Activated CD8-positive, alpha-beta memory T cell treated with anti-CD3 and anti-CD28 coated beads, Interleukin-2, amount 50 U/mL, for 4 hours (primary cell): ENCODE measurements at places on chromosomes 2 and 18.

GRCh38 chr2:217729421-217730053 is 273.3 kb downstream of the TNS1 start:
- no peak for DNase-seq

DNA sequence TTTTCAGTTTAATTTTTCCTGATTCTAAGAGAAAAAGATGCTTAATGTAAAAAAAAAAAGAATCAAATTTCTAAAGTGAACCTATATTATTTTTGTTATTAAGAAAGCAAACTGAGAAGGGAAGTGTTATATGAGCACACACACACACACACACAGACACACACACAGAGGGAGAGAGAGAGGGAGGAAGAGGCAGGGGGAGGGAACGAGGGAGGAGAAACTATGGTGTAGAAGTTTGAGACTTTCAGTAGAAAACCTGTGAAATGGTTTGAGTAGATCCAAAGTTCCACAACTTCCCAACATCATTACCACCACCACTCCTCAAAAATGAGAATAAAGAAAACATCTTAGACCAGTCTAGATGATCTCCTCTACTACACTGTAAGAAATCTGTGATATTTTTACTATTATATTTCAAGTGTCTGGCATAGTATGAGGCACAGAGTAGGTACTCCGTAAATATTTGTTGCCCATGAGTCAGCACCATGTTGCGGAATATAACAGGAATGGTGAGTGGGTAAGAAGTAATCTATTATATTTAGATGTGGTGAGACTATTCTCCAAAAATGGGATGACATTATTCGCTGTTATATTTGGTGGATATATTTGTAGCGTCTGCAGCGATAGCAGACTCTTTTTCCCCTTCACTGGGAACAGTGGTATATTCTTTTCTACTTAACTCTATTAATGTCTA is 149.4 kb upstream of the DNMT3A start:
- no peak for DNase-seq

DNA sequence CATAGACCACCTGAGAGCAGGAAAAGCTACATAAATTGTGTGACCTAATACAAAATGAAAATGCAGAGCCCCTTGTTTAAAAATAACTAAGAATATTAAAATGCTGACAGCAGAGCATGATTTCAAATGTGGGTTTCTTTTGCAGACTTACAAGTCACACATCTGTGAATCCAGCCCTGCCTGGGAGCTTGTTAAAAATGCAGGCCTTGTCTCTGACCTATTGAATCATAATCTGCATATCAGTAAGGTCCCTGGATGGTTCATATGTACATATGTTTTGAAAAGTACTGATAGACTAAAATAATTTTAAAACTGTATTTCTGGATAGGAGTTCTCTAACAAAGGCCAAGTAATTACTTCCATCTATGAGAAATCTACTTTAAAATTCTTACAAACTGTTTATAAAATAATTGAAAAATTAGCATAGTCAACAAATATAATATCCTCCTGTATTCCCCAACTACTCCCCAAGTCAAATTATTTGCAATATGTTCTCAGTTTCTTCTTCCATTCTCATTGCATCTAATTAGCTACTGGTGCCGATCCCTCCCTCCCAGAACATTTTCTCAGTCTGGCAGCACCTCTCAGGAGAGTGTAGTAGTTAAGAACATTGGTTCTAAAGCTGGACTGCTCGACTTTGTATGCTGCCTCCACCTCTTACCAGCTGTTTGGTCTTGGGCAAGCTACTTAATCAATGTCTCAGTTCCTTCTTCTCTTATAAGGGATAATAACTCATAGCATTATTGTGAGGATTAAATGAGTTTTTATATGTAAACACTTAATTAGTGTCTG is 1040.4 kb upstream of the CDH2 start:
- no peak for DNase-seq

GRCh38 chr2:52874466-52875106 is 893.0 kb upstream of the CHAC2 start:
- no peak for DNase-seq

DNA sequence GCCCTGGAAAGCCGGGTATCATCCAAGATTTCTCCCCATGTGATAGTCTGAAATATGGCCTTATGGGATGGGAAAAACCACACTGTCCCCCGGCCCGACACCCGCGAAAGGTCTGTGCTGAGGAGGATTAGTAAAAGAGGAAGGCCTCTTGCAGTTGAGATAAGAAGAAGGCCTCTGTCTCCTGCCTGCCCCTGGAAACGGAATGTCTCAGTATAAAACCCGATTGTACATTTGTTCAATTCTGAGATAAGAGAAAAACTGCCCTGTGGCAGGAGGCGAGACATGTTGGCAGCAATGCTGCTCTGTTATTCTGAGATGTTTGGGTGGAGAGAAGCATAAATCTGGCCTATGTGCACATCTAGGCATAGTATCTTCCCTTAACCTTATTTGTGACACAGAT is 26.8 kb downstream of the RUFY4 start:
- no peak for DNase-seq

- no peak for DNase-seq
These were observed 673.8 kb upstream of the SALL3 start for GRCh38 chr18:78305789-78306188.

DNA sequence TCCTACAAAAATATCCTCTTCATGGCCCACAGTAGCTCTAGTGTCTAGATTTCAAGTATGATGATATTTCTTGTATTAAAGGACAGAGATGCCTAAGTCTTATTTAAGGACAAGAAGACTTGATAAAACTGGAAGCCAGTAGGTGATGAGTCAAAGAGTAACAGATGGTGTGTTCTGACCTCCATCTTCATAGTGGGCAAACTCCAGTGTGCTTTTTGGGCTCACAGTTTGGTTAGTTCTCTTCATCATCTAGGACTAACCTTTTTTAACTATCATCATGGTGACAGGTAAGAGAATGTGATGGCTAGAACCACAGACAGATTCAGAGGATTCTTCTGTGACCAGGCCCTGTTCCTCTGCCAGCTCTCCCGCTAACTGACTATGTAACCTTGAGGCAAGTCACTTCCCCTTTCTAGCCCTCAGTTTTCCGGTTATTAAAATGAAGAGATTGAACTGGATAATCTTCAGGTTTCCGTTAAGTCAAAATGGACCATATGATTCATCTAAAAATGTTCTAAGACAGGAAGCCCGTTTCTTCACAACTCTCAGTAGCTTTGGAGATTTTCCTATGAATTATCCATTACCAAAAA is 140.3 kb upstream of the RASGRP3 start:
- no peak for DNase-seq

DNA sequence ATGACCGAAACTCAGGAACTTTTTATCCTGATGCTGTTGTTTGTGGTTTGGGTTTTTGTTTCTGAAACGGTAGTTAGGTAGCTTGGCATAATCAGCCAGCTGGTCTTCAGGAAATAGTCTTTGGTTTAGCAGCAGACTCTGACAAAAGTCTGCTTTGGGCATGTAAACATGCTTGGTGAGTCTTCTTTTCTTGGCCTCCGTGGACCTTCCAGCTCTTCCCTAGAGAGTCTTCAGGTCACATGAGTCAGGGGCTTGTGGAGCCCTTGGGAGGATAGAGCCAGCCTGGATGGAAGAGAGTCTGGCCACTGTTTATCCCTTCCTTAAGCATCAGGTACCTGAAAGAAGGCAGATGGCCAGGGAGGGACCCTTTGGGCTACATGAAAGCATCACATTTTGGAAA is 154.5 kb downstream of the MGAT5 start:
- DNase-seq, result no peak

GRCh38 chr2:138307099-138307498 is 194.5 kb upstream of the SPOPL start:
- no peak for DNase-seq

DNA sequence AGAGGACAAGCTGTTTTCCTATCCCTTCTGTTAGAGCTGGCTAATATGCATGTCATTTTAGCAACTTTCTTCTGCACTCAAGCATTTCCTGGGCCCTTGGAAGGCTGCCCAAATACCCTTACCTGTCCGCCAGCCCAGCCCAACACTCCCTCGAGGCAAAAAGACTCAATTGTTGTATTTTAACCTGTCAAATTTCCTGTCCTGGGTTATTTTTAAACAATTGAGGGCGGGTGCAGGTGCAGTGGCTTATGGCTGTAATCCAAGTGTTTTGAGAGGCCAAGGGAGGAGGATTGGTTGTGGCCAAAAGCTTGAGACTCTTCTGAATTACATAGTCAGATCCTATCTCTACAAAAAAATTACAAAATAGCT is 125.0 kb upstream of the ARHGAP28 start:
- DNase-seq, result no peak

DNA sequence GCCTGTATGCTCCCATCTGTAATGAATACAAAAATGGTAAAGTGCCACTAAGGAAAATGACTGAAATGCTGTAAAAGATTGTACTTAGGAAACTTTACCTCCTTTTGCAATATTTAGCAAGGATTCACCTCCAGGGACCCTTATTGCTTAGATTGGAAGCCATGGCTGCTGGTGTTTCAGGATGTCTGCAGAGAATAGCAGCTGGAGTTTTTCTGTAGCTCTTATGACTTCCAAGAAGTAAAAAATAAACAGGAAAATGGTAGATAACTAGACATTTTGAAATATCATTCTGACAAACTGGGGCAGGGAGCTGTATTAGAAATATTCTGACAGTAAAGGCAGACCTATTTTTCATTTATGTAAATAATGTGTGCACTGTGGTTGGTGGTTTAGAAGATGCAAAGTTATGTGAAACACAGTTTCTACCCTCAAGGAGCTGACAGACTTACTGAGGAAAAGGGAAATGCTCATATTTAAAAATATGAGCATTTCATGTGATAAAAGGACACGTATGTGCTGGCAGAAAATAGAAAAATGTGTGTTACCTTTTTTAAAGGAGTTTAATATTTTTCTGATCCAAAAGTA is 224.9 kb upstream of the BOD1L2 start:
- no peak for DNase-seq

- no peak for DNase-seq
These were observed 41.7 kb upstream of the RND3 start for GRCh38 chr2:150528861-150529801.

DNA sequence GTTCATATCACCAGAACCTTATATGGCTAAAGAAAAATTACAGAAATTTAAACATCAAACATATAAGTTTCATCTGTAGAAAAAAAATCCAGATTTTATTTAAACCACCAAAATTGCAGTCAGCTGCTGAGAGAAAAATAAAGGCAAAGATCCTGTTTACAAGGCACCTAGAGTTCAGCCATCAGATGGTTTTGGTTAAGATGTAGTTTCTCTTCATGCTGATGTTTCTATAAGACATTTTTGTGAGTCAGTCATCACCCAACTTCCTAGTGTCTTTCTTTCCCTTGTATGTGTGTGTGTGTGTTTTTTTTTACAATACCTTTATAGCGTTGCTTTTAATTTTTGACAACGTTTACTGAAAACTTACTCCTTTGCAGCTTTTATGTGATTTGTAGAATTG is 26.1 kb upstream of the MMADHC start:
- no peak for DNase-seq

DNA sequence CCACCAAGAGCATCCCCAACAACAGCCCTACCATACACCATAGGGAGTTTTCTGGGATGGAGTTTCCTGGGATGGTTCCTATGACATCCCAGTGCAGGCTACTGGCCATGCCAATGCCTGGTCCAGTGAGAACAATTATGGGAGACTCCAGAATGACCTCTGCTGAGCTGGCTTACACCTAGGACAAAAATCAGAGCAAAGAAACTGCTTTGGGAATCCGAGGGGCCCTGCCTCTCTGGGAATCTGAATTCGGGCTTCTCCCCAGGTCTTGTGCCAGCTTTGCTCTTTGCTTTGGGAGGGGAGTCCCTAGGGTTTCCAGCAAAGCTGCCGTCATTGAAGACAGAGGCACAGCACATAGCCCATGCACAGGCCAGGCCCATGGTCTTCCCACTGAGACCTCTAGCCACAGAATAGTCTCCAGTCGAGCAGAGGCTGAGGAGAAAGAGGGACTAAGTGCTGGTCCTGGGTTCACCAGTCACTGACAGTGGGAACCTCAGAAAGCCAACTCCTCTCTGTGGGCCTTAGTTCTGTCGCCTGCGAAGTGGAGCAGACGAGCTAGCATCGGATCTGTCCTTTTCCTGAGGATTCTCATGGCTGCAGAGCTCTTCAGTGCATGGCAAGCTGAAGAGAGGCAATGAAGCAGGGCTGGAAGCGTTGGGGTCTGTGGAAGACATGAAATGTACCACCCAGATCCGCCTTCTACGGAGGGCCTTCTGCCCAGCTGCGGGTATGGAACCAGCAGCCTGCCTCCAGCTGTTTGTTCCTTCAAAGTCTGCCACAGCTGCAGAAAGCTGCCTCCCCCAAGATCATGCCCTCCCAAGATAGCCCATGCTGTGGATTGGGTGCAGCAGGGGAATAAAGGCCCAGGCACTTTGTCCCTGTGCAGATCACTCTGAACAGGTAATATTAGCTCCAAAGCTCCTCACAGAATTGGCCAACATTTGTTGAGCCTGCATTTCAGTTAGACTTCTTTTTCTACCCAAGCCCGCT is 11.2 kb upstream of the LBH start:
- no peak for DNase-seq

- DNase-seq, result no peak
These were observed 5.9 kb downstream of the SCYGR4 start for GRCh38 chr2:227623226-227623625.

- no peak for DNase-seq
These were observed 66.8 kb upstream of the STPG4 start for GRCh38 chr2:47221946-47222345.

DNA sequence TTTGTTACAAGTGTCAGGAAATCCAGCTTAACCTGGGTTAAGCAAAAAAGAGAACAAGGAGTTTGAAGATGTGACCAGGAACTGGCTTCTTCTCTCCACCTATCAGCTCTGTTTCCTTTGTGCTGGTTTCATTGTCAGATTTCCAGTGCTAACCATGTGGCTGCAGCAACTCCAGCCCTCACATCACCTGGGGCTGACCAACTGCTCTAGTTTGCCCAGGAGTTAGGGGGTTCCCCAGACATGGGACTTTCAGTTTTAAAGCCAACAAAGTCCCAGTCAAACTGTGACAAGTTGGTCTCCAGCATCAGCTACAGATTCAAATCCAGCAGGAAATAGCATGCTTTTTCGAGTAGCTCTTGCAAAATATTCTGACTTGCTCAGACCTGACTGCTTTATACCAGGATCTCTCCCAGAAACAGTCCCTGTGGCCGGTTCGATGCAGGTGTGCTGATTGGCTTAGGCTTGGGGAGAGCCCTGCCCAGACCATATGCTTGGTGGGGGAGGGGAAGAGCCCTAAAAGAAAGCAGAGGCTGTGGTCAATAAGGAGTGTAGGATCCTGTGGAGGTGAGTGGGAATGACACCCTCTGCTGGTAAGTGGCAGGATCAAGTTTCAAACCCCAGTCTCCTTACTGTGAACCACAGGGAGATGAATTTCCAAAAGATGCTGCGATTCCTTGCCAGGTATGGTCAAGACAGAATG is 49.5 kb downstream of the KCNE4 start:
- DNase-seq, result no peak

DNA sequence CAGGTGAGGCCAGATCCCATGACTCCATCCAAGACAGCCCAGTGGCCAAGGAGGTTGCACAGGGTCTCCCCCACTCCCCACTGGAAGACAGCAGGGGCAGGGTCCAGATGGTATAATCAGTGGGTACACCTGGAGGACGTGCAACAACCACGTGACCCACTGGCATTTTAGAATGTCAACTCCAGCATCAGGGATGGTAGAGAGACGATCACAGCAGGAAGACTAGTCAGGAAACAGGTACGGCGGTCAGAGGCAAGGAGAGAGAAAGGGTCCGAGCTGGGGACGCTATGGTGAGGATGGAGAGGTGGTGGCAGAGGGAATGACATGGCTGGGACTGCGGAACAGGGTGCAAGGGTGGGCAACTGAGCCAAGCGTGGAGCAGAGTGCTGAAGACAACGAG is 23.0 kb downstream of the SERTAD2 start:
- no peak for DNase-seq
